ENCODE measurements at places on chromosomes 12 and 14.

DNA sequence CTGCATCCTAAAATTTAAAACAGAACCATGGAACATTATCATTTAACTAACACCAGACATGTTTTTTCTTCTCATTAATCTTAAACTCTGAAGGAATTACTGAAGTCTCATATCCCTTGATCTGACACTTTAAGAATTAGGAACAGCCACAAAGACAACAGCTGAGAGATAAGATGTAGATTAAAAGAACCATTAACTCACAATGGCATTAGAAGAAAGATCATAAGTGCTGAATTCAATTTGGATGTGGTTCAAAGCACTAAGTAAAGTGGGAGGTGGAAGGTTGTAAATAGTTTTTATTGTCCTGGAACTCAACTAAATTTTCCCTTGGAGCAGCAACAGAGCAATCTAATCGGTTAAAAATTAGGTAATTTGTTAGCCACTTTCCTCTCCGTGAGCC lies 199.0 kb upstream of the ATP2B1 start:
- no peak for DNase-seq

- DNase-seq = no peak
Observed at GRCh38 chr12:18084080-18084479, 5.9 kb downstream of the RERGL start.

- peak; percentile 20 for DNase-seq
Observed at GRCh38 chr12:71900091-71900490, 38.6 kb upstream of the TPH2 start.

GRCh38 chr14:94139421-94139820 lies 10.0 kb upstream of the IFI27L2 start:
- DNase-seq = no peak

DNA sequence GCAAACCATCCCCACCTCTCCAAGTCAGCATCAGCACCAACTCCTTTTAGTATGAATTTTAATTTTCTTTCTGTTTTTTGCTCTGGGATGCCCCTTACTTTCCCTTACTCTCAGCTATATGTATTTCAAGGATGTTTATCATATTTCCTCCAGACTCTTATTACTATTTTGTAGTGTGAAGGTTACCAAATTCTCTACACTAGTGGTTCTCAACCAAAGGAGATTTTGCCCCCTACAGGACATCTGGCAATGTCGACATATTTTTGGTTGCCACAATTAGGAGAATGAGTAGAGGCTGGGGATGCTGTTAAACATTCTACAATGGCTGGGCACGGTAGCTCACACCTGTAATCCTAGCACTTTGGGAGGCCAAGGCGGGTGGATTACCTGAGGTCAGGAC lies 29.1 kb upstream of the SOS2 start:
- peak; percentile 52 for DNase-seq
